ENCODE measurements at places on chromosomes 2 and 18.

- DNase-seq: no peak
Observed at GRCh38 chr18:36597636-36598035, 231.2 kb downstream of the TPGS2 start.

DNA sequence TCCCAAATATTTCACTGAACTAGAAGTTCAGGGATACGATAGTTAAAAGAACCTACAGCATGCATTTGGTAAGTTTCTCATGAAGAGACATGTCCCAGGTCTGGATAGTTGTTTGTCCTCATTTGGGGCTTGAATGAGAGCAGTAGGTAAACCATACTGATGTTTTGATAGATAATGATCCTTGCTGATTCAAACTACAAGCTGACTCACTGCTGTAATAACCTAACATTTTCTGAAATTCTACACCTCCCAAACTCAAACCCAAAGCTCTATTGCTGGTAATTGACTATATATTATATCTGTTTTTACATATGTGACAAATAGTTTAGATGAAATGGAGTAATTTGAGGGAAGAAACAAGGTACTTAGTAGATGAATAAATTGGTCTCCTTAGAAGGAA lies 154.1 kb upstream of the BOD1L2 start:
- no peak for DNase-seq

GRCh38 chr2:69381337-69381737 lies 5.7 kb downstream of the GFPT1 start:
- no peak for DNase-seq

DNA sequence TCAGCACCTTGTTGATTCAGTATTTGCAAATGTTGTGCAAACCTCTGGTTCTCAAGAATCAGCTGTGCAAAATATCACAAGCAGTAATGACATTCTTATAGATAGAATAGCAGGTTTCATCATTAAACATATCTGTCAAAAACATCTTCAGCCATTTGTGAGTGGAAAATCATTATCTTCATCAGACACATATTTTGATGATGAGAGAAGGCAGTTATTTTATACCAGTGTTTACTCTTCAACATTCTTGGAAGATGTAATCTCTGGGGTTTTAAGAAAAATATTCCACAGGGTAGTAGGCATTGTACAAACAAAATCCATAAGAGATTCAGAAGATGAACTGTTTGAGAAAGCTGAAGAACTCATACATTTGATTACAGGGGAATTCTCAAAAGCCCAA lies 64.3 kb downstream of the FSIP2 start:
- DNase-seq: no peak

- no peak for DNase-seq
Observed at GRCh38 chr2:207224381-207224780, 58.6 kb upstream of the KLF7 start.

DNA sequence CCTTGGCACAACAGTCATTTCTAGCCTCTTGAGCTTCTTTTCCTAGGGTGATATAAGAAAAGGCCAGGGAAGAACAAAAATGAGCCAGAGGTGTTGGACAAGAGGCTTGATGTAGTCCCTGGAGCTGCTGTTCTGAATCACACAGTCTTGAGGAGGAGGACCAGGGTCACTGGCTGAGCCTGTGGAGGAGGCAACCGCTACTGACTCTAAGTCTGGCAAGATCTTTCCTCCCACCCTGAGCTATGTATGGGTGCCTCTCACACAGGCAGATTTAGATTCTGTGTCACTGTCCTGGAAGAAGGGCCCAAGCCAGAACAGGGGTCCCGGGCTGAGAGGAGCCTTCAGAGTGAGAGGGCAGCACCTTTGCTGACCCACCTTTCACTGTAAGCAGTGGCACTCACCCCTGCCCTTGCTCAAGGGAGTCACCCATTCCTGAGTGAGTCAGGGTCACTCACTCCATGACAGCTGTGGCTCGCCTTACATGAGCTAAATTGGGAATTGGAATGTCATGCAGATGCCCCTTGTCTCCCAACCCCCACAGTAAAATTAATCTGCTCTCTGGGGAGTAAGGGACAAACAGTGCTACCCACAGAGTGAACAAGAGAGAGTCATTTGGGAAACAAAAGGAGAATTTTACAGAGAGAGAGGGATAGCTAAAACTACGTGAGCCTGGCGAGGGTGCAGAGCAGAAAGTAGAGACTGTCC lies at the start of gene TRIM54:
TSS of gene TRIM54 (plus strand) at position 575 of the 705 bp plus-strand sequence. CDS start 303 bp downstream, outside the sequence.
- DNase-seq: no peak

- DNase-seq: no peak
Observed at GRCh38 chr2:24675338-24675737, 117.9 kb downstream of the PTRHD1 start.

All from activated naive CD4-positive, alpha-beta T cell (primary cell).